ENCODE measurements at places on chromosomes 2 and 18.

DNA sequence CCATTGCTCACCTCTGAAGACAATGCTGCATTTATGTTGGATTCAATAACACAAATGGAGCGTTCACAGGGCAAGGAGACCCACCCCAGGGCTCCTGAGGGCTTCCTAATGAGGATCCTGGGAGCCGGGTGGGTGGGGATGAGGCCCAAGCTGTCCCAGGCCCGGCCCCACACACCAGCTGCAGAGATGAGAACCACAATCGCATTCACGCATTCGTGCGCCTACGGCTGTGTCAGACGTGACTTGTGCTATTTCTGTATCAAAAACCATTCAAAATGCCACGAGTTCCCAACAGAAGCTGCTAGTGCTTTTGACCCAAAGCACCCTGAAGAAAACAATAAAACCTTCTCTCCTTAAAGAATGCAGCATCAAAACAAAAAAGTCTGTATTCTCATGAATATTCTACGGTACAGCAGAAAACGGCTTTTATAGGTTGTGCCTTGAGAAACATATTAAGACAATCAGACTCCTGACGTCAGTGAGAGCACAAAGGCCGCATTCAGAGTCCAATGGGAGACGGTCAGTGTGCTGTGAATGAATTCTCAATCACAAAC is 205.4 kb downstream of the HDAC4 start:
- DNase-seq = no peak

DNA sequence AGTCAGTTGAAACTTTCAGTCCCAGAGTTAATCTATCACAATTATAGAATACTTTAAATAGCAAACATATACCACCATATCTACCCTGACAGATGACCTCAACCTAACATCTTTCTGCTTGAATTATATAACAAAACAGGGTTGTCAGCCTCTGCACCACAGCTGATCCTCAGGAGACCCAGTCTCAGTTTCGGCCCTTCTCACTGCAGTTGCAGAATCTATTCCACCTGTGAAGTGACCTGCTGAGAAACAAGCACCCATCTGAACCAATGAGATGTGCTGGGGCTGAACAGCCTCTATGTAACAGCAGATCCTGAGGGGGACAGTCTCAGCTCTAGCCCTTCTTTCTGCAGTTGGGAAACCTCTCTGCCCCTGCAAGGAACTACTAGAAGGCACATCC is 567.6 kb downstream of the KCNJ3 start:
- no peak for DNase-seq

DNA sequence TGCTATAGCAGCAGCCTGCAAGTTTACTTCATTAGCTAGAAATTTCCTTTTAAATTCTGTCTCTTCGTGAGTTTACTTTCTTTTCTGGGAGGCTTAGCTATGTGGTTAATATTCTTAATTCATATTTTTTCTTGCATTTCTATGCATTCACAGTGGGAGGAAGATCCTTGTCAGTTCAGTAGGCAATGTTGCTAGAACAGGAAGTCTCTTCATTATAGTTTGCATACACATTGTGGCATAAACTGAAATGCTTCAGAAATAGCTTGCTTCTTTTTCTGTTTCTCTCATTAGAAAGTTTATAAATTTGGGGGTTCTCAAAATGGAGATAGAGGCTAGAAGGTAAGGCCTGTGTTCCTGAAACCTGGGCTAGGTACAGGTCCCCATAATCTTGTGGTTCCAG is 8.1 kb upstream of the ARHGAP15 start:
- no peak for DNase-seq

DNA sequence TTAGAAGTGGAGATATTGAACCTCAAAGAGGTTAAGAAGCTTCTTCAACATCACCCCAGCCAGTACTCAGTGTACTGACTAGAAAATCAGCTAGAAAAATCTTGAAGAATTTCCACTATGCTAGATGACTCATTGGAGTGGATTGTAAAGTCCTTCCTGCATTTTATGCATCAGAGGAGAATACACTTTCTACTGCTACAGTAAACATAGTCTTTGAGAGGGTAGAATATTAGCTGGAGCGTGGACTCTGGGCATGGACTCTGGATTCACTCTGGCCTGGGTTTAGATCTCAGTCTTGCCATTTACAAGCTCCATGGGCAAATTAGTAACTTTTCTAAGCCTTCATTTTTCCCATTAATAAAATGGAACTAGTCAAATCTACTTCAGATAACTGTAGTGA is 215.9 kb downstream of the IRS1 start:
- peak; percentile 25 for DNase-seq

DNA sequence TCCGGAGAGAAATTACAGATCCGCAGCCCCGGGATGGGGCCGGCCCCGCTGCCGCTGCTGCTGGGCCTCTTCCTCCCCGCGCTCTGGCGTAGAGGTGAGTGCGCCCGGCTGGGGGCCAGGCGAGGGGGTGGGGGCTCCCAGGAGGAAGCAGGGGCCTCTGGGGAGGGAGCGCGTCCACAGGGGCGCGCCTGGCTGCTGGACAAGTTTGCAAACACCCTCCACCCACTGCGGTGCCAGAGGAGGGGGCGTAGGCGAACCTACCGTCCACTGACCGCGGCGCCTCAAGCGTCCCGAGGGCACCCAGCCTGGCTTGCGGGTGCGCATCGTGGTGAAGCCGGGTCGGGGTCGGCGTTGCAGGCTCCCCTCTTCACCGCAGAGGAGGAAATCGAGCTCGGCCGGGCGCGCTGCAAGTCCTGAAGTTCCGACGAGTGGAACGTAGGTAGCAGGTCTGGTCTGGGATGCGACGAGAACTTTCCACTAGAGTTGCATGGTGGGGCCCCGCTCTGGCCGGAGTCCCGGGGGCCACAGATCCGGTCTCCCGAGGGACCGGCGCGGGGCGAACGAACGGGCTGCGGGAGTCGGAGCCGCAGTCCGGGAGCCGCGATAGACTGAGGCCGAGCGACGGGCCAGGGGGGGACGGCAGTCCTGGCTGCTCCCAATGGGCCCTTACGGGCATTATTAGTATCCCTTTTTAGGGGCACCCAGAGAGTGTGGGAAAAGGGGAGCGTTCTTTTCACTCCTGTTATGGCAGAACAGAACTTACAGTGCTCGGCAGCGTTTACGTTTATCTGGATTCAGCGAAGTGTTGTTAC is 502 bp downstream of the MERTK start:
- DNase-seq = no peak

DNA sequence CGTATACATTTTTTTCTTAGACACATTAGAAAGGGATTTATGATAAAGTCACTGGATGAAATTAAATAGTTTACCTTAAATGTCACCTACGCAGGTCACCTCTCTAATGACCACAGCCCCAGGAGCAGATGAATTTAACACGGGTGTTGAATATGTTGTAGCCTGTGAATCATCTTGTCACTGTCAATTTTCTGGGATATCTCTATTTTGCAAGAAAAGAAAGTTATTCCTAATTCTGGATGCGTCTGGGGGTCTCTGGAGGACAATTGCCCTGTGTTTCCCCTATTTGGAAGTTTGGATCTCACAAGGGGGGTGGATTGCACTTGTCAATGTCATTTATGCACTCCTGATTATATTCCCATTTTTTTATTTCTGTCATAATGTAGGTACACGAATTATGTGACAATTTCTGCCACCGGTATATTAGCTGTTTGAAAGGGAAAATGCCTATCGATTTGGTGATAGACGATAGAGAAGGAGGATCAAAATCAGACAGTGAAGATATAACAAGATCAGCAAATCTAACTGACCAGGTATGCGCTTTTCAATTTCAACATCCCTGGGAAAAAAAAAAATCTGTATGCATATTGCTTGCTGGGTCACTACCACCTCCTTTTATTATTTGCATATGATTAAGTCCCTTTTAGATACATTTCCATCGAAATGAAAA is 7.7 kb downstream of the MEIS1 start:
- no peak for DNase-seq
